T follicular helper cell (primary cell): ENCODE measurements at places on chromosomes 1 and 21.

- no peak for DNase-seq
These were observed 25.3 kb downstream of the RRAGC start for GRCh38 chr1:38834221-38834782.

GRCh38 chr21:36320421-36321324 is 676 bp downstream of the MORC3 start:
- DNase-seq: no peak

GRCh38 chr1:1847890-1848289 is 43.0 kb downstream of the GNB1 start:
- no peak for DNase-seq

- no peak for DNase-seq
These were observed 141.1 kb upstream of the SAMSN1 start for GRCh38 chr21:14687268-14687625.

DNA sequence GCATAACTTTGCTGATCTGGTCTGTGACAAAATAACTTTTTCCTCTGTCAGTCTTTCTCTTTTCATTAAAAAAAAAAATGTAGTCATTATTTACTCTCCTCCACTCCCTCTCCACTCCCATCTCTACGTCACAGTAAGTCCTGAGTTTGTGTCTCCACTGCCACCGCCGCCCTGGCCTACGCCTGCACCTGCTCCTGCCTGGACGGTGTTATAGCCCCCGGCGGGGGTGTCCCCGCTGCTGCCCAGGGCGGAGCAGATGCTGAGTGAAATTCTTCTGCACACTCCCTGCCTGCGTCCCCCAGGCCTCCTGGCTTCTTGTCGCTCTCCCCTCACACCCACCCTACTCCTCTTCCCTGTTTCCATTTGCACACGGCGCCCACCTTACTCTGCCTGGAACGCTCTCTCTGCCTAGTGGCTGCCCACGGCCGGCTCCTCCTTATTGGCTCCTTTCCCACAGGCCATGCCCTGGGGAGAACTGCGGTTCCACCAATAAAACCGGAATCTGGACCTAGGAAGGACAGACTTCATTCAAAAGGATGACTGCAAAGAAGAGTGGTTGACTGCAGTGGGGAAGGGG is 55.2 kb upstream of the C1orf174 start:
- no peak for DNase-seq

- peak; percentile 59 for DNase-seq
These were observed 22.7 kb upstream of the ARF1 start for GRCh38 chr1:228059634-228060457.

GRCh38 chr1:115198938-115199337 is 109.6 kb upstream of the TSPAN2 start:
- DNase-seq: no peak

- DNase-seq: no peak
These were observed 59.5 kb upstream of the C1orf105 start for GRCh38 chr1:172360985-172361384.

- no peak for DNase-seq
These were observed 66.7 kb downstream of the MAGI3 start for GRCh38 chr1:113456967-113457366.

DNA sequence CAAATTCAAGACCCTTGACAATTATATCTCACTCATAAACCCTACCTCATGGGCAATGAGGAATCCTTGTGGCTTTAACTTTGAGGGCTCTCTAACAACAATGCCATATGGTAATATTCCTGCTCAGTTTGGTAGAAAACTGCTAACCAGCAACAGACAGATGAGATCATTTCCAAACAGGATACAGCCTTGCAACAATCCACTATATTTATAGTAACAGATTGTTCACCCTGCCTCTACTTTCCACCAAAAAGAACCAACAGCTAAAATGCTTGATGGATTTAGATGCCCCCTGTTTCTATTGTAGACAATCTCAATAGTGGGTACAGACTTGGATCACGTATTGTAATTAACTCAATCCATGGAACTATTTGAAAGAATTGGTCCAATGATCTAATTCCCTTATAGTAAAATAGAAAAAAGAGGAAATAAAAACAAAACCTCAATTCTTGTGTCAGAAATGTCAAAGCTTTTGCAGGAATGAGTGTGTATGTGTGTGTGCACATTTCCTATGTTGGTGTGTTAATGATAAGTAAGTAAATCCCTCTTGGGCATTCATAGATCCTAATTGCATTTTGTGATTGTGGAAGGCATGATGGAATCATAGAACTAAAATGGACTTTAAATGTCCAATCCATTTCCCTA is 100.0 kb upstream of the EDEM3 start:
- no peak for DNase-seq

DNA sequence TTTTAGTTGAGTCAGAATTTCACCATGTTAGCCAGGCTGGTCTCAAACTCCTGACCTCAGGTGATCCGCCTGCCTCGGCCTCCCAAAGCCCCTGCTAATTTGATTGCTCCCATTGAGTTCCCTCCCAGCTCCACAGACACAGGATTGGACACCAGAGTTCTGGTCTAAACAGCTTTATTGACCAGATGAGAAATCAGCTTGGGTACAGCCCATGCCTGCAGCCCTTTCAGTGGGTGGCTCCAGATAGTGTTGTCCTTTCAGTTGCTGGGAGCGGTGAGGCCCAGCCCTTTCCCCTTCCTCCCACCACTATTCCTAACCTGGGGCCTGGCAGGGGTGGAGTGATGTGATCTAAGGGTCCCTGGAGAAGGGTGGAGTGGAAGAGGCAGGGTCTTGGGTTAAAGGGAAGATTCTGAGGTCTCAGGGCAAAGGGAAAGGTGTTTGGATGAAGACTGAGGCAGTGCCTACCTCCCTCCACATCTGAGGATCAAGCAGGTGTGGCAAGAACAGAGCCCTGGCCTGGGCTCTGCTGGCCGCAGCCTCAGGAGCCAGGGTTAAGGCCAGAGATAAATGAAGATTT is 14.5 kb upstream of the PHLDA3 start:
- DNase-seq: no peak

- DNase-seq: no peak
These were observed 654 bp upstream of the ARHGEF2 start for GRCh38 chr1:155978973-155979429.

GRCh38 chr1:155011004-155011416 is 8.4 kb downstream of the ZBTB7B start:
- no peak for DNase-seq

DNA sequence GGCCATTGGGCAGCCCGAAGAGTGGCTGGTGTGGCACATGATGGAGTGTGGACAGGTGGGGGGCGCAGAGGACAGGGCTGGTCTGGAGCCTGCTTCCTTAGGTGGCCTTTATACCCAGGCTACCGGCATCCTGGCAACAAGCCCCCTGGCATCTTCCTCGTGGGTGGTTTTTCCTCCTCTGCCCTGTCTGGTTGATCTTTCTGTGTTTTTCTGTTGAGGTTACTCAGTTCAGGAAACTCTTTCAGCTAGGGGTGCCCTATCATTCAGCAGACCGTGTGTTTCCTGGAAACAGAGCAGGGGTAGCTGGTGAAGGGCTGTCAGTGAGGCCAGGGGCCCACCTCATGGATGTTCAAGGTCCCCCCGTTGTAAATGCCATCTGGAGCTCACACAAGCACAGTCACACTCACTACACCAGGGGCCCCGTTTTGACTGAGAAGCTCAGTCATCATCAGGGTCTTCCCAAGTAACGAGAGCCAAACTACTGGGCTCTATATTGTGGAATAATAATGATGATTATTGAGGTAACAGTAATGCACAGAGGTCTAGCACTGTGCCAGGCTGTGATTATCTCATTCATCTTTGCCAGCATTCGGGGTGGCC is at the start of gene KRTAP12-4:
TSS of gene KRTAP12-4 (minus strand) at position 84 of the 600 bp plus-strand sequence. CDS start at position 39, 45 bp downstream.
- no peak for DNase-seq
